ENCODE measurements at places on chromosomes 7 and 10.

GRCh38 chr7:150380463-150380862 lies 1.3 kb downstream of the ZNF775 start:
- no peak for DNase-seq

DNA sequence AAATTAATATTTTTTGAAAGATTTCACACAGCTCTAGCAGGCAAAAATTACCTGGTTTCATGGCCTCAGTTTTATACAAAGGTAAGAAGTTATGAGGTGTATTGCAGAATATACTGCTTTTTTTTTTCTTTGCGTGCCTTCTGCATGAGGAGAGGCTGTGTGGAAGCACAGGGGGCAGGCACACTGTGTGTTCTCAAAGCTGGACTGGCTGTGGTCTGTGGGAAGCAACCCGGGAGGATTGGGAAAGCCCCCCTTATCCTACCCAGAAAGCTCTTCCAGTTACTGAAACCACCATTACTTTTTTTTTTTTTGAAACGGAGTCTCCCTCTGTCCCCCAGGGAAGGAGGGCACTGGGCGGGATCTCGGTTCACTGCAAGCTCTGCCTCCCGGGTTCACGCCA lies 25.0 kb downstream of the ADARB2 start:
- DNase-seq: no peak

- no peak for DNase-seq
These were observed 504.9 kb downstream of the PTPRN2 start for GRCh38 chr7:158082761-158083160.

- no peak for DNase-seq
These were observed 8.5 kb downstream of the CLIP2 start for GRCh38 chr7:74297516-74298233.

GRCh38 chr7:35366167-35367155 lies 112.6 kb upstream of the TBX20 start:
- DNase-seq: no peak
